Vagina (tissue), 2 donors: ENCODE measurements at places on chromosomes 4 and X.

DNA sequence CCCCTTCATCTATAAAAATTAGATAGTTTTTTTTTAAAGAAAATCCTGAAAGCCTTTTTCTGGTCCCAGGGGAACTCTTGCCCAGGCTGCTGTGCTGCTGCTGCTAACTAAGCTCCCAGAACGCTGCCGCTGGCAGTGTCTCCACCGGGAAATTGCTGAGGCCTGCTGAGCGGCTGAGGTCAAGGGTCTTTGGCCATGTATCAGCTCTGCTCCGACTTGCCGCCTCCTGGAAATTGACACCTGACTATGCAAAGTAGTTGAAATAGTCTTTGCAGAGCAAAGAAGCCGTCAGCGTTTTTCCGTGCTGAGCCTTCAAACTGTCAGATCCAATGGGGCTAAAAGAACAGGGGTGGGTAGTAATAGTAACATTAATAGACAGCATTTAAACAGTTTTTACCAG lies 839 bp downstream of the QDPR start:
- no peak for DNase-seq

GRCh38 chrX:127459790-127460189 lies 592.4 kb downstream of the ACTRT1 start:
- DNase-seq: no peak

GRCh38 chr4:158131027-158131426 lies 41.8 kb downstream of the GASK1B start:
- no peak for DNase-seq

GRCh38 chr4:108930186-108930585 lies 167.3 kb upstream of the ETNPPL start:
- DNase-seq: no peak

GRCh38 chr4:44985938-44986337 lies 259.6 kb upstream of the GNPDA2 start:
- DNase-seq: no peak

DNA sequence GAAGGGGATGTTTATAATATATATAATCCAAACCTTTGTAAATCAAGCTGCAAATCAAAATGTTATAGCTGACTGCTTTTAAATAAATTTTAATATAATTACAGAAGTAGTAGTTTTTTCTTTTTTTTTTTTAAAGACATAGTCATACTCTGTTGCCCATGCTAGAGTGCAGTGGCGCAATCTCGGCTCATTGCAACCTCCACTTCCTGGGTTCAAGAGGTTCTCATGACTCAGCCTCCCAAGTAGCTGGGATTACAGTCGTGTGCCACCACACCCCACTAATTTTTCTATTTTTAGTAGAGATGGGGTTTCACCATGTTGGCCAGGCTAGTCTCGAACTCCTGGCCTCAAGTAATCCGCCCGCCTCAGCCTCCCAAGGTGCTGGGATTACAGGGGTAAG lies 178.7 kb downstream of the FBXW7 start:
- no peak for DNase-seq

- no peak for DNase-seq
Measured at GRCh38 chrX:20266810-20267606, at the start of gene RPS6KA3. TSS of gene RPS6KA3 (minus strand) at chrX:20266909. CDS start at chrX:20266632, 277 bp downstream.
